ENCODE measurements at places on chromosomes 4 and X. TPM values are rescaled to one million over a fixed set of nuclear protein-coding genes. Genes with fewer than 3 reads are reported as not detected.

The G3BP2 gene
- total RNA-seq: 102 TPM

The OTC gene
- 1.4 TPM for total RNA-seq

The HNRNPH2 gene
- total RNA-seq: 9.7 TPM

The SLC9B2 gene
- 3.8 TPM for total RNA-seq

DNA sequence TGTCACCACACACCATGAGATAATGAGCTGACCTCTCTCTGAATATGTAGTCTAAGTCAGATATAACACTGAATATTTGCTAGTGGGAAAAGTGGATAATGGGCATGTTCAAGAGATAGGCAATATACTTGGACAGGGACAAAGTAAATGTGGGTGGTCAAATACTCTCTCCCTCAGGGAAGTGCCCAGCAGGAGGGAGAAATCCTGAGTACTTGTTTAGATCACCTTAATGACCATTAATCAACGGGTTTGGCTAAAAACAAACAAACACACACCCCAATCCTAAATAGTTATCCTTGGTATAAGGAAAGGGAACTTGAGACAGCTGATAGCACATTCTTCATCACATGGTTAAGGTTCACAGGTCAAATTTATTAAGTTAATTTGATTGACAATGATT lies 933.5 kb downstream of the C4orf33 start:
- H3K4me3 ChIP-seq: no peak overlapping the region
- DNase-seq: no peak
- H3K36me3 ChIP-seq: no peaks in the 10 kb centered on the region
- no peak overlapping the region for H3K27ac ChIP-seq
- no peaks in the 10 kb centered on the region for H3K4me1 ChIP-seq

GRCh38 chrX:76977452-76977851 lies 469.7 kb upstream of the FGF16 start:
- H3K4me1 ChIP-seq: no peaks in the 10 kb centered on the region
- no peak overlapping the region for H3K4me3 ChIP-seq
- no peak overlapping the region for H3K27ac ChIP-seq
